ENCODE measurements at places on chromosomes 3 and 15.

DNA sequence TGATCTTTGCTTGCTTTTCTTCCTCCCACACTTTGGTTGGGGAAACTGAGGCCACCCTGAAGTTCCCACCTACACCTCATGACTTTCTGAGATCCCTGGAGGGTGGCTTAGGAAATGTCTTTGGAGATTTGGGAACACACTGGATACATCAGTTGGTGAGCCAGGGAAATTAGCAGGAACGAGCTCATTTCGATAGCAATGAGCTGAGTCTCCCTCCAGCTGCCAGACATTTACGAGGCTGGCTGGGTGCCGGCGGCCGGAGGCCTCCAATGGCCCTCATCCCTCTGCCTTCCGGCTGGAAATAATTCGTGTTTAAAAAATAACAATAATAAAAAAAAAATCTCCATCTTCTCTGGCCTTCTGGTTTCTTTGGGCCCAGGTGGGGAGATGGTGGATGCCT lies 38.8 kb downstream of the SMAD6 start:
- DNase-seq = no peak

DNA sequence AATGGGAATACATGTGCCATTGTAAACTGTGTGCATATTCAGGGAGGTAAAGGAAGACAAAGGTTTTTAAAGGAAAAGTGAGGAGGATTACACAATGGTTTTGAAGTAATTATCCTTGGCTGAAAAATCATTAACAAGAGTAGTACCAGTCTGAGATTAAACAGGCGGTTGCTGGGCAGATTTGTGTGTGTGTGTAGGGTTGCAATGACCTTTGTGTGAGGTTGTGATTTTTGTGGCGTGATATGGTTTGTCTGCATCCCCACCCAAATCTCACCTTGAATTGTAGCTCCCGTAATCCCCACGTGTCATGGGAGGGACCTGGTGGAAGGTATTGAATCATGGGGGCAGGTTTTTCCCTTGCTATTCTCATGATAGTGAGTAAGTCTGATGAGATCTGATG lies 7.0 kb downstream of the DLEC1 start:
- DNase-seq = no peak

DNA sequence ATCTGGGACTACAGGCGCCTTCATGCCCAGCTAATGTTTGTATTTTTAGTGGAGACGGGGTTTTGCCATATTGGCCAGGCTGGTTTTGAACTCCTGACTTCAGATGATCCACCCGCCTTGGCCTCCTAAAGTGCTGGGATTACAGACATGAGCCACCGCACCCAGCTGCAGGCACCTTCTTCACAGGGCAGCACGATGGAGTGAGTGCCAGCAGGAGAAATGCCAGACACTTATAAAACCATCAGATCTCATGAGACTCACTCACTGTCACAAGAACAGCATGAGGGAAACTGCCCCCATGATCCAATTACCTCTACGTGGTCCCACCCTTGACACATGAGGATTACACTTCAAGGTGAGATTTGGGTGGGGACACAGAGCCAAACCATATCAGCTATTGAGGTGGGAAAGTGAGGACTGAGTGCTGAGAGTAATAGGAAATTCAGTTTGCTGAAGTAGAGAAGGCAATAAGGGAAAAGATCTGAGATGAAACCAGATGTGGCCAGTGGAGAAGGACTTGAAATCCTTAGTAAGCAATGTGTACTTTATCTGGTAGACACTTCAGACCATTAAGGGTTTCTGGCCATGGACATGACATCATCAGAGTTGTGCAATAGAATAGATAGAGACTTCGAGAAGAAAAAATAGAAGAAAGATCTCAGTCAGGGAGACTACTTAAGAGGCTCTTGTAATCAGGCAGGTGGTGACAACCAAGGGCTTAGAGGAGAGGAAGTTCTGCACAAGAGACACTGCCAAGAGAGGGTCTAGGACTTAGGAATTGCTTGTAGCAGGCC lies 18.1 kb upstream of the ATP13A5 start:
- no peak for DNase-seq

- DNase-seq = no peak
Measured at GRCh38 chr15:95669146-95669922, 661.2 kb upstream of the NR2F2 start.

- DNase-seq = no peak
Measured at GRCh38 chr15:35080226-35080625, 4.9 kb downstream of the NANOGP8 start.

DNA sequence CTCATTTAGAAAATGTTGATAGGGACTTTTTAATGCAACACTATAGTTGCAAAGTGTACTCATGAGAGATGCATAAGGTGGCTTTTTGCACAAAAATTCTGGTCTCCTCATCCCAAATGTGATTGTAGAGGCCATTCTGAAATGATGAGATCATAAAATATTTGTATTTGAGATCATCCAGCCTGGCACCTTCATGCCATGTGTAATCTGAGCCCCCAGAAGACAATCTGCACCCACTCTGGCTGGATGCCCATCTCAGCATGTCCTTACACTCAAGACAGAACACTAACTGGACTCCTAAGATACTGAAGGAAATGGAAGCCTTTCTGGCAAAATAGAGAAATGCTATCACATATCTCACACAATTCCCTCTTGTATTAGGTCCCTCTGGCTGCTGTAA lies 49.2 kb downstream of the SLC7A14 start:
- DNase-seq = no peak

- no peak for DNase-seq
Measured at GRCh38 chr3:138418601-138419206, 15.7 kb upstream of the ESYT3 start.

DNA sequence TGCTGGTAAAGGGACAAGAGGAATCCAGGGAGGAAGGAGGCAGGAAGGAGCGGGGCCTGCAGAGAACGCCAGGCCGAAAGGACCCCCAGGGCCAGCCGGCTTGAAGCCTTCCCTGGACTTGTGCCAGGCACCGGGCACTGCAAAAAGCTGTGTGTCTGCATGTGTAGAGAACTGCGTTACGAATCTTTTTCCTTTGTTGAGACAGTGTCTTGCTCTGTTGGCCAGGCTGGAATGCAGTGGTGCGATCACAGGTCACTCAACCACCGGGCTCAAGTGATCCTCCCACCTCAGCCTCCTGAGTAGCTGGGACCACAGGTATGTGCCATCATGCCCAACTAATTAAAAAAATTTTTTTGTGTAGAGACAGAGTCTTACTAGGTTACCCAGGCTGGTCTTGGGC lies 17.0 kb upstream of the MUC4 start:
- no peak for DNase-seq

- DNase-seq = no peak
Measured at GRCh38 chr3:131236421-131236820, 145.2 kb upstream of the NUDT16 start.

- DNase-seq = no peak
Measured at GRCh38 chr15:30030345-30030744, 52.4 kb upstream of the GOLGA8J start.

GRCh38 chr3:178325330-178325729 lies 210.9 kb upstream of the KCNMB2 start:
- DNase-seq = no peak

DNA sequence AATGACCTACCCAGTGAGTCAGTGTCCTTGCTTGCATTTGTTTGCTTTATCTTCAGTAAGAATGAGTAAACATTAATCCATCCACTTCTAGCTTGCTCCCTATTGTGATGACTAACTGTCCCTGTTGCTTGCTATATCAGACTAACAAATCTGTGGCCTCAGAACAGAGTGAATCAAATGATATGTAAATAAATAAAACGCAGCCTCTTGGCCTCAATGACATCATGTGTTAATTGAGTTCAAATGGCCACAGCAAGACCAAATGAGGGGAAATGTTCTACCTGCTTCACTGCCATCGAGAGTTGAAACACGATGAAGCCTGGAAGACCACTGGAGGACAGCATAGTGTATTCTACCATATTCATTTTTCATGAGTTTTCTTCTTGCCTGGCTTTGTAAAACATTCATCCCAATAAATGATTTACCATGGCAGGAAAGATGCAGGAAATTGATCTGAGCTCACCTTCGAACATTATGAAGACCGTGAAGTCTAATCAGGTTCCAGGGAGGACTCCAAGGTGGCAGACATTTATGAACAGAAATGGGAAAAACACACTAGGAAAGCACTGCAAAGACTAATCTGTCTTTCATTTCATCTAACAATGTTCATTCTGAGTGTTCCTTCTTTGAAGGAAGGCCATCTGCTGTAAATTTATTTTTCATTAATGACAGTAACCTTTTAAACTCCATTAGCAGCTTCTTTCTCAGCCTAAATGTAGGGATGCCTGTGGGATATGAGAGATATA lies 1144.5 kb downstream of the TUSC7 start:
- DNase-seq = peak; percentile 18

- DNase-seq = peak; percentile 82
Measured at GRCh38 chr15:75049392-75049791, 26.0 kb downstream of the PPCDC start.

GRCh38 chr3:154616298-154616697 lies 186.3 kb upstream of the GPR149 start:
- no peak for DNase-seq

GRCh38 chr3:71831599-71831998 lies 46.7 kb upstream of the PROK2 start:
- no peak for DNase-seq

DNA sequence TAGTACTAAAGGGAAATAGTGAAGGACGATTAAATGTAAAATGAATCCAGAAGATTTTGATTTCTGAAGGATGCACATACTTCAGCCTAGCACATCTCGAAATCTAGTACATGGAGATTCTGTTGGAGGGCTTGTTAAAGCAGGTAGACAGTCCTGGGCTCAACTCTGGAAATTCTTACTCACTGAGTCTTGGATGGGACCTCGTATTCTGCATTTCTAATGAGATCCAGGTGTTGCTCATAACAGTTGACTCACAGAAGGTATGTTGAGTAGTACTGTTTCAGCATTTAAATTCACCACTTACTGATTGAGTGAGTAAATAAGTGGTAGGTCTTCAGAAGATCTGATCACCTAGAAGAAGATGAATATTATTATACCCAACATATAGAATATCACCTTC lies 623.4 kb upstream of the SGO1 start:
- DNase-seq = no peak

- DNase-seq = no peak
Measured at GRCh38 chr3:119206611-119207511, 33.5 kb downstream of the UPK1B start.

- DNase-seq = no peak
Measured at GRCh38 chr3:66220066-66220465, 735 bp upstream of the SLC25A26 start.

GRCh38 chr15:38560456-38560926 lies 4.1 kb downstream of the RASGRP1 start:
- no peak for DNase-seq

DNA sequence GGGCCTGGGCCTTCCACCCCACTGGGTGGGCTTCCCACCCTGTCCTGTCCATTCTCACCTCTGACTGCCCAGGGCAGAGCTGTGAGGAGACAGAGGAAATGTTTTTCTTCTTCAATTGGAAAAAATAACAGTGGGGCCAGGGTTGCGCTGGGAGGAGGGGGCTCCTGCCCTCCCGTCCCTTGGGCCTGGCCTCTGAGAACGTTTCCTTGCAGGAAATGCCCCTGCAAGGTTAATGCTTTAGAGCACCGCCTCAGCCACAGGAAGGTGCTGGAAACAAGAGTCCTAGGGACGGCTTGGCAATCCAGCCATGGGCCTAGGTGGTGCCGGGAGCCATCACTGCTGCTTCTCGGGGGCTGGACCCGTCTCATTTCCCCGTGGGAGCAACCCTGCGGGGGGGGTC lies 3.8 kb upstream of the PLXND1 start:
- DNase-seq = no peak

DNA sequence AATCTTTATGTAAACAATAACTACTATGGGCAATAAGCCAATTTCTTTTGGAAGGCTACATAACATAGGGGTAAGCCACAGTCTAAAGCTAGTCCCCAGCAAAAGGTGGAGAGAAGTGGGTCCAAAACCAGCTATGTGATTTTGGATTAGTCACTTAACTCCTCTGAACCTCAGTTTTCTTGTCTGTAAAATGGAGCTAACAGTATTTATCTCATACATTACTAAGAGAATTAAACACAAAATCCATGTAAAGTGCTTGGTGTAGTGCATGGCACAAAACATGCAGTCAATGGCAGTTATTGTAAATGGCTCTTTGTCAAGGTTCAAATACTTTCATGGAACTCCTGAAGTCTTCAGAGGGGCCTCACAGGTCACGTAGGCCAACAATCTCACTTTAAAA lies 13.3 kb downstream of the RFT1 start:
- DNase-seq = no peak

DNA sequence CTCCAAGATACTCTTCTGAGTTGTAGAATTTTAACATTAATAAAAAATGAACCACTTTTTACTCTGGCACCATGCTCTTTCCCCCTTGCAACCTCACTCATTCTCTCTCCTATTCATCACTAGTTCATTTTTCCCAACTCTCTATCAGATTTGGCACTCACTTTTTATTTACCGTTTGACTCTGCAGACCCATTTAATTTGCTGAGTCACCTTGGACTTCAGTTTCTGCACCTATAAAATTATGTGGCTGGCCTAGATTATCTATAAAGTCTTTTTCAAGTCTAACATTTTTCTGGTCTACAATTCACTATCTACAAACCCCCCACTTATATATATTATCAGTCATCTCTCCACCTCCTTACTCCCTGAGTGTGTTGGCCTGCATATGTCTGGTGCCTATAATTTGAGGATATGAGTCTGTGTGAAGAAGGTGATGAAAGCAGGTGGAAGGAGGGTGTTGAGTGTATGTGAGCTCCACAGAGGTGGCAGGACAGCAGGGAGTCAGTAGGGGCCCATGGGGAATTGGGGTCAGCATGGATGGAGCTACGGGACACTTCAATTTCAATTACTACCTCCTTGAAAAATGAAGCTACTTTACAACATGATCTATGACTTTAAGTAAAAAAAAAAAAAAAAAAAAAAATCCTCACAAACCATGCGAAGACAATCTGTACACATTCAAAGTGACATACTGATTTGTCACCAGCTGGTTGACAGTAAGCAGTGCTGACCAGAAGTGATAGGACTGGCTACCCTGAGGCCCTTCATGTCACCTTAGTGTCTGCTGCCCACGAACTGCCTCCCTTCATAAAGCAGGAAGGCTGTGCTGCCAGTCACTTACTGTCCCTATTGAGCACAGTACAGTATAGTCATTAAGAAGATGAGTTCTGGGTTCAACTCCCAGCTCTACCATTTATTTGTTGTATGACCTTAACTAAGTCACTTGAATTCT lies 334.2 kb upstream of the IL12A start:
- DNase-seq = no peak

GRCh38 chr3:15331072-15331605 lies 1.2 kb downstream of the SH3BP5 start:
- no peak for DNase-seq

- DNase-seq = no peak
Measured at GRCh38 chr15:68781766-68782588, 38.7 kb downstream of the ANP32A start.

- DNase-seq = no peak
Measured at GRCh38 chr3:99839613-99840012, 22.0 kb downstream of the CMSS1 start.

DNA sequence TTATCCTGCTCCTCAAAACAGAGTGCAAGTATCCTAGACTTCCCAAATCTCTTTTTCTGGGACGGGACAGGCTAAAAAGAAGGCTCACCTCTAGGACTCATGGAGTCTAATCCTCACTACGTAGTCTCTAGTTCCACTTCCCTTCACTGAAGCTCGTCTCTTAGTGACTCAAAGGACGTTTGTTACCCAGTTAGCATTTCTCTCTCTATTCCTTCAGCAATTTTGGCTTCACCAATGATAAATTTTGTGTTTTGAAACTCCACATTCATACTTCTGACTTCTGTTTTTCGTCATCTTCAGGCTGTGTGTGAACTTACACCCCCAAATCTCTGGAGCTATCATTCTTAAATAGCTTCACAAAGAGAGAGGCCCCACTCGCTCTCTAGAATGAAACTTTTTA lies 627.1 kb downstream of the NAALADL2 start:
- no peak for DNase-seq

- no peak for DNase-seq
Measured at GRCh38 chr15:53831907-53832770, 72.7 kb upstream of the WDR72 start.

Data from BE2C (cell line).